ENCODE measurements at places on chromosomes 5 and 9.

- DNase-seq = no peak
These were observed 159.1 kb downstream of the FAM114A2 start for GRCh38 chr5:153879596-153879995.

DNA sequence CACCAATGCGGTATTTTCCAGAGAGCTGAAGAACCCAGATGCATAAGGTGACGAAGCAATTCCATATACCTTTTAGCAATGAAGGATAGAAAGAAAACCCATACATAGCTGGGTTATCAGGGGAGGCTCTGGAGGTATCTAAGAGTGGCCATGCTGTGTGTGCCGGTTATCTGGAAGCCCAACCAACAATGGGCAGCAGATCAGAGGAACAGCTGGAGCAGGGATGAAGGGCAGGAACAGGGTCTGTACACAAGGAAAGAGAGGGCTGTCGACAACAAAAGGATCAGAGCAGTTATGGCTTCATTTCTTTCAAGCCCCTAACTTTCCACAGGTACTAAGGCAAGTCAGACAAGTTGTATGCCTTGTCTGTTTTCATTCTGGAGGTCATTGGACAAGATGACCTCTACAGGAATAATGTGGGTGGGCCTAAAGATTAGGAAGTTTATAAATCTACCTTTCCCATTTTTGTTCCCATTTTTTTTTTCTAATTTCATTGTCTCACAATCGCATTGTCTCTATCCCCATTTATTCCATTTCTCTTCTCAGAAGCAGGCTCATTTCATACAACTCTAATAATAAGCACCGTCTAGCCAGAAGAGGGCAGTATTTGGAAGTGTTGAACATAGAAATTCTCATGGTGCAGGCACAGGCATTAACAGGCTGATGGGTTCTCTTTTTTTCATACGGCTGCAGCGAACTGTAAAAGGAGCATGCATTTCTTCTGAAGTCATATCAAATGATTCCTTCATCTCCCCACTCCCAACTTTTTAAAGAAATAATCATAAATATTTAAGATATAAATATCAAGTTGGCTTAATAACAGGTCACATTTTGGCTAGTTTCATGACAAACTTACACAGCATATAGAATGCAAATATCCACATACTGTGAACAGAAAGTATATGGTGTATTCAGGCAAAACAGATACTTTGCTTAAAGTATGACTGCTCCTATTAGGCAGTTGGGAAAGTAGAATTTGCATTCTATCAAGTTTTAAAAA is 63.5 kb downstream of the ZNF474 start:
- DNase-seq = peak; percentile 71

DNA sequence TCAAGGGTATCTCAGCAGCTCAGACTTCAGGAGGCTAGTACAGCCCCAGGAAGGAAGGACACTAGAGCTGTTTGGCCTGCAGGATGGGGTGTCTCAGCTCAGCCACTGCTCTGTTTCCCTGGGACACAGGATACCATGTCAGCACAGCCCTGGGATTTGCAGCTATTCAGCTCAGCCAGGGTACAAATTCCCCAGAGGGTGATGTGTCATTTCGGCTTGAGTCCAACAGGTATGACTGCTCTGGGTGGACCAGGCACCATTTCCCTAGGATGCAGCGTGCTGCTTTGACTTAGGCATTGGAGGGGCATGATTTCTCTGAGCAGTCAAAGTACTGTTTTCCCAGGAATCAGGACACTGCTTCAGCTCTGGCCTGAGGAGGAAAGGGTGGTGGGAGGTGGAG is 130.1 kb downstream of the ARSB start:
- no peak for DNase-seq

GRCh38 chr5:132667761-132668705 is 5.8 kb upstream of the IL4 start:
- no peak for DNase-seq

DNA sequence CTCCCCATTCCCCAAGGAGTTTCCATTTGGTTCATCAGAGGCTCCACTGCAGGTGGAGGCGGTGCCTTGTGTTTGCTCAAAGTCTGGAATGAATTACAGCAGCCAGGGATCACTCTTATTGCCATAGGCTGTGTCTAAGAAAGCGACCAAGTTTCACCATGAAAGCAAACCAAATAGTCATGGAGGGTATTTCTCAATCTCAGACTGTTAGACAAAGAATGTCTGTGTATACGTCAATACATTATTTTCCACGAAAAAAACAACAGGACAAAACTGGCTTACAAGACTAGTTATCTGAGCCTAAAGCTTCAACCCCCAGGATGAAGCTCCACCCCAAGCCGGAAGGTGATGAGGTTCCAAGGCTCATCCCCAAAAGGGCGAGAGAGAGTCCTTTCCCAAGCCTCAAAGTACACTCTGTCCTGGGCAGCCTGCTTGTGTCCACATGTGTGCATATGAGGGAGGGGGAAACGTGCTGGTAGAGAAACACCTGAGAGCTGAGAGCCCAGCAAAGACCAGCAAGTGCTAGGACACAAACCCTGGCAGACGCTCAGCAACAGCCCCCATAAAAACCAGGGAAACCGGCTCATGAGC is 4.3 kb downstream of the B4GALT1 start:
- DNase-seq = peak; percentile 87

DNA sequence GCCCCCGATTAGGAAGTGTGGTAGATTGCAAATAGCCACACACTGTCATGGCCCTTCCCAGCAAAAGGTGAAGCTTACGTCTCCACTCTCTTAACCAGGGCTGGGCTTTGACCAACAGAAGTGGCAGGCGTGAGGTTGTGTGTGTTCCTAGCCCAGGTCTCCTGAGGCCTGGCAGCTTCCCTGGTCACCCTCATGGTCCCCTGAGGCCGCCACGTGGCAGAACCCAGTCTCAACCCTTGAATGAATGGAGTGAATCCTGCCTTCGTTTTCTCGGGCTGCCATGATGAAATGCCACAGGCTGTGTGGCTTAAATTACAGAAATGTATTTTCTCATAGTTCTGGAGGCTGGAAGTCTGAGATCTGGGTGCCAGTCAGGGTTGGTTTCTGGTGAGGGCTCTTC is 370.4 kb downstream of the IRX2 start:
- no peak for DNase-seq

DNA sequence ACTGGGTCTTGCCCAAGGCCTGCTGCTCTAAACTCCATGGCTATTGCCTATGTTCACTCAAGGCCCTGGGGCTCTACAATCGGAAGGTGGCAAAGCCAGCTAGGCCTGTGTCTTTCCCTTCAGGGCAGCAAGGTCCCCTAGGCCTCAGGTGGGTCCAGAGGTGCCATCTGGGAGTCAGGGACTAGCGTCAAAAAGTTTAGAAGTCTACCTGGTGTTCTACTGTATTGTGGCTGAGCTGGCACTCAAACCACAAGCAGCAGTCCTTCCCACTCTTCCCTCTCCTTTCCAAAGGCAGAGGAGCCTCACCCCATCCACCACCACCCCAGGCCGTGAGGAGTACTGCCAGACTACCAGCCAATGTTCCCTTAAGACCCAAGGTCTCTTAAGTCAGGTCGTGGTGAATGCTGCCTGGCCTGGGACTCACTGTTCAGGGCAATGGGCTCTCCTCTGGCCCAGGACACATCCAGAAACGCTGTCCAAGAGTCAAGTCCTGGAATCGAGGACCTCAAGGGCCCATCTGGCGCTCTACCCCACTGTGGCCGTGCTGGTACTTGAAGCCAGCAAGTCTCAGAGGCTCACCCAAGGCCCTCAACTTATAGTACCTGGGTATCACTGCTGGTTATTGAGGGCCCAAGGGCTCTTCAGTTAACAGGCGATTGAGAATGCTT is 13.0 kb upstream of the SARDH start:
- DNase-seq = no peak

GRCh38 chr5:168076561-168076991 is 214.9 kb upstream of the WWC1 start:
- peak; percentile 81 for DNase-seq

DNA sequence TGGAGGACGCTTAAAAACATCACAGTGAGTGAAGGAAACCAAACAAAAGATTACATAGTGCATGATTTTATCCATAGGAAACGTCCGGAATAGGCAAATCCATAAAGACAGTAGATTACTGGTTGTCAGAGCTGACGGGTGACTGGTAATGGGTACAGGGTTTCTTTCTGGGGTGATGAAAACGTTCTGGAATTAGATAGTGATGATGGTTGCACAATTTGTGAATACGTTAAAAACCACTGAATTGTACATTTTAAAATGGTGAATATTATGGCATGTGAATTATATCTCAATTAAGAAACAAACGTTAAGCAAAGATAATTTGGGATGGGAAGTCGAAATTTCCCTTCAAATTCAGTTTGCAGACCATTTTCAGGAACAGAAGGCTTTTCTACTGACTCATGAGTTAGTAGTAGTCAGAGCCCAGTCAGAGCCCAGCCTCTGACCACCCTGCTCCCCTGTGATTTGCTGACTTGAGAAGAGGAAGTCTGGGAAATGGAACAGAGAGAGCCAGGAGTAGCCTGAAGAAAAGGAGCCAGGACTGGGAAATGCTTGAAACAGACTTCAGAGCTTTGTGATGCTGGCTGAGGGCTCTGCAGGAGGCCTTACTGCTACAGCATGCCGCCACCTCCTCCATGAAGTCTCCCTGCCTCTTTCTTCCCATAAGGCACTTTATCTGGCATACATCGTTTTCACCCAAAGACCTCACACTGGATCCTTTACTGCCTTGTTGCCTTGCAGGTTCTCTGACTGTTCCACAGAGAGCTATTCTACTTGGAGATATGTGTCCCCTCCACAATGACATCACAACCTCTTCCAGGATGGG is 46.4 kb upstream of the CTNNA1 start:
- DNase-seq = peak; percentile 82

DNA sequence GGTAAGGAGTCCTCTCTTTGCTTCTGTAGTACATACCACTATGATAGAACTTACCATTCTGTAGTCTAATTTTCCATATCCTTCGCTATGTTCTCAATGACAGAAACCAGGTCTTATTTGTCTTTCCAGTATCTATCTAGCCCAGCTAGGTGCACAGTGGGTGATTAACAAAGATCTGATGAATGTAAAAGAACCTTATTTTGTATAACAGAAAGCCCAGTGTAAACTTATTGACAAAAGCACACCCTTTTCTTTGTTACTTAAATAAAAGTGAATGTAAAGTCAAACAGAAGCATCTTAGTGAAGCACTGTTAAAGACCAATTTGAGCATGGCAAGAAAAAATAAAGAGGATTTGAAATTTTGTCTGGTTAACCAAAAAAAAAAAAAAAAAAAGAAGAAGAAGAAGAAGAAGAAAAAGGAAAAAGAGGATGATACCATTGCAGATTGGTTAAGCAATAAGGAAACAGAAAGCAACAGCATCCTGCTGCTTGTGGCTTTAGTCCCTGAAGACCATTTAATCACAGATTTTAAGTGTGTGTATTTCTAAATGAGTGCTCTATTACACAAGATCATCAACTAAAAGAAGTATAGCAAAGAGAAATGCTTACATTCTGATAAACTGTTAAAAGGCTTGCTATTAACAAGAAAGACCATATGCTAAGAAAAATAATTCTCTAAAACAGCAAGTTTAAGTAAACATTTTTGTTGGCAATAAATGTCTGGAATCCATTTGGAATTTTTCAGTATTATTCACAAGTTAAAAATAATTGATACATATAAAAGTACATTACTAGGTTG is 21.2 kb downstream of the MEGF9 start:
- peak; percentile 30 for DNase-seq

DNA sequence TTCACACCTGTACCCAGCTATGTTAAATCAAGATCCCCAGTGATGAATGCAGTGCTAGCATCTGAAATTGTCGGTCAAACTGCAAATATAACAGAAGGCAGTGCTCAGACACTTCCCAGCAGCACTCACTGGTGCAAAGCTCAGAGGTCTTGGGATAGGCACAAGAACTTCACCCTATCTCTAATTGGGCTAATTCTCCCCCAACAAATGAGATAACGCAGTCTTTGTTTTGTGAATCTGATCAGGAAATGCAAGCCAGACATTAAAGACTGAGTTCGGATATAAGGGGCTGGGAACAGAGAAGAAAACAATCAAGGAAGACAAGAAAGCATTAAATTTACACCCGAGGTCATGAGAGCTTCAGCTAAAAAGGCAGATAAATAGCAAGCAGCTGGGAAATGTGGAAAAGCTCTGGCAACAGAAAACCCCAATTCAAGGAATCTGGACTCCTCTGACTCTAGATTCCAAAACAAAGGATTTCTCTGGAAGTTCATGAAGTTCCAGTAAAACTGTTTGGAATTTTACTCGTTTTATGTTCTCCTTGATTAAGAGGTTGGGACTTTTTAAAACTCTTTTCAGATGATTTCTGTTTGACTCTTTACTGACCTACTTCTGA is 65.1 kb downstream of the GNA14 start:
- DNase-seq = no peak

- DNase-seq = no peak
These were observed 383.1 kb upstream of the KLF4 start for GRCh38 chr9:107872457-107873192.

DNA sequence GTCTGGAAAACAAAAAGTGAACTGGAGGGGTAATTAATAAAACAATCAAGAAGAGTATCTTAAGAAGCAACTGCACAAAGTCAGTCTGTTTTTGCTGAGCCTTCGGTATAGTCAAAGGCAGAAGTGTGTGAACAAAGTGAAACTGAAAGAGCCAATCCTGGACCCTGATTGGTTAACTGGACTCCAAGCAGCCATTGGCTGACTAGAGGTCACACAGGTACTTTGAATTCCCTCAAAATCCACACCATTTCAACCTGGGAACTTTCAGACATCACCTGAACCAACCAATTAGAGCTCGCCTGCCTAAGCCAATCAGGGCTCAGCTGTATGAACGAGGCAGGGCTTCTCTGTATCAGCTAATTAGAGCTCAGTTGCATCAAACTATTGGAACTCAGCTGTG is 286.7 kb downstream of the TLE4 start:
- DNase-seq = peak; percentile 1

DNA sequence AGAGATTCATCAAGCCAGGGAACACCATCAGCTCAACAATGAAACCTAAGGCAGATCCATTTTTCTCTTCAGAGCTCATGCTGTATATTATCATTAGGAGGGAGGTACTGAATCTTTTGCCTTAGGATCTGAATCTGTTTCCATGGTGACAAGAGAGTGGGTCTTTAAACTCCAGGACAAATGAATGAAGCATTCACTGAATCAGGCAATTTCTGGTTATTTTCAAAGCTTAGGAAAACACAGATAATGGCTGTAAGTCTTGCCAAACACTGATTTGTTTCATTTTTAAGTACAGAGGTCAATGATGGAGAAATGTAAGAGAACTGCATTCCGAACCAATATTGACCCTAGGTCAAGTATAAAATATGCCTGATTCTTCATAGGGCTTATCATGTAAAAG is 84.9 kb downstream of the GNA14 start:
- DNase-seq = no peak

DNA sequence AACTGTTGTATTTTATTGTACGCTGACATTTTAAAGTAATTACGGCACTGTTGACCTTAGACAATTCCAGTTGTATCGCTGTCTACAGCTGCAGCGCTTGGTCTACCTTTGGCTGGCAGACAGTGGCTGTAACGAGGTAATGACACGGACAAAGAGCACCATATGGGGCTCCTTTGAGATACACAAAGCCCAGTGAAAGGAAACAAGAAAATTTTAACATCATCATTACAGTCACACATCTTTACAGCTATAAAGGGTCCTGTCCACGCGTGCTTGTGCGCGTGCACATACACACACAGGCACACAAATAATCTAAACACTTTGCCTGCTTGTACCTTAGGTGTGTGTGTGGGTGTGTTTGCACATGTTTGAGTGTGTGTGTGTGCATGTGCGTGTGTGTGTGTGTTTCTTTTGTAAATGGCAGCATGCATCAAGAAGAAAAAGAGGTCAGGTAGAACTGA is 946.0 kb downstream of the NR2F1-AS1 start:
- DNase-seq = no peak
